Hepatocyte (in vitro differentiated cells): ENCODE measurements at places on chromosomes 16 and 17. TPM values are rescaled to one million over a fixed set of nuclear protein-coding genes. Genes with fewer than 3 reads are reported as not detected.

Gene RGS9
- 3.3 and 6.0 TPM in 2 replicates for polyA plus RNA-seq

Gene CDYL2
- polyA plus RNA-seq = 7.4 and 9.2 TPM in 2 replicates

GRCh38 chr16:56266641-56267607 is 75.6 kb downstream of the GNAO1 start:
- H3K4me3 ChIP-seq = no peak overlapping the region
- no peaks in the 10 kb centered on the region for H3K27me3 ChIP-seq
- H3K4me1 ChIP-seq = peaks cover 18% of the 10 kb centered on the region
- DNase-seq = no peak
- H3K27ac ChIP-seq = no peak overlapping the region

GRCh38 chr16:17358846-17359245 is 111.9 kb downstream of the XYLT1 start:
- H3K4me1 ChIP-seq = peaks cover 8% of the 10 kb centered on the region
- H3K27me3 ChIP-seq = no peaks in the 10 kb centered on the region
- H3K27ac ChIP-seq = no peak overlapping the region
- no peak overlapping the region for H3K4me3 ChIP-seq
- no peak for DNase-seq
- H3K36me3 ChIP-seq = no peaks in the 10 kb centered on the region

DNA sequence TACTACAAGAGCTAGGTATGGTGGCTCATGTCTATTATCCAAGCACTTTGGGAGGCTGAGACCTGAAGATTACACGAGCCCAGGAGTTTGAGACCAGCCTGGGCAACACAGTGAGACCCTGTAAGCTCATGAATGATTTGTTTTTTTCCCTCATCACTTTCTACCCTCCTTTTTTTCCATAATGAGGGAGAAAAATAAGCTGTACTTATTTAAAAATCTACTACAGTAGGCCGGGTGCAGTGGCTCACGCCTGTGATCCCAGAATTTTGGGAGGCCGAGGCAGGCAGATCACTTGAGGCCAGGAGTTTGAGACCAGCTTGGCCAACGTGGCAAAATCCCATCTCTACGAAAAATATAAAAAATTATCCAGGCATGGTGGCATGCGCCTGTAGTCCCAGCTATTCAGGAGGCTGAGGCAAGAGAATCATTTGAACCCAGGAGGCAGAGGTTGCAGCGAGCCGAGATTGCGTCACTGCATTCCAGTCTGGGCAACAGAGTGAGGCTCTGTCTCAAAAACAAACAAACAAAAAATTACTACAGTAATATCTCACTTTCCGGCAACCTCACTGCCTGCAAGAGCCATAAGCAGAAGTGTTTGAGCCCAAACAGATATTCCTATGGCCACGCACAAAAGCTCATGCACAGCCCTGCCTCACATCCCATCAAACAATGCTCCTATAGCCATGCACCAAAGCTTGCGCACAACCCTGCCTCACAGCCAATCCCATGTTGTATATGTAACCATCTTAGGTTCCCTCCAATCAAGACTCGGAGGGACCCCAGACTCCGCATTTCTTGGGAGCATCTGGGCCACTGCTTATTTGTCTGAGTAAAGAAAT is 37.4 kb downstream of the TK2 start:
- DNase-seq = no peak
- H3K36me3 ChIP-seq = no peaks in the 10 kb centered on the region
- H3K27me3 ChIP-seq = no peaks in the 10 kb centered on the region
- H3K4me3 ChIP-seq = no peak overlapping the region
- peaks cover 11% of the 10 kb centered on the region for H3K4me1 ChIP-seq
- H3K27ac ChIP-seq = peak overlapping the region; percentile 55

DNA sequence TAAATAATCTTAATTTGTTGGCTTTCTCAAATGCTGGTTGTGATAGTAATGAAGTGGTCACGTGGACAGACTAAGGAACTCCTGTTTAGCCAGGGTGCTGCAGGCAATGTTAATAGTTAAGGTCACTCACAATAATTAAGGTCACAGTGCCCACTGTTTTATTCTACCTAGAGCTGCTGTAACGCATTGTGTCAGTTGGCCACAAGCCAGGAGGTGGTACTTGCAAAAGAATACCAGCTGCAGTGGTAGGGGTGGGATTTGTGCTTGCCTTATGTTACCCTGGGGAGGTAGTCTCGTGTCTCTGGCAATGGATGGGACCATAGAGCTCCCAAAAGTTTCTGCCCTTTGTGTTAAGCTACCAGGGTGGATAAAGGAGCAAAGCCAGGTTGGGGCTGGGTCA is 969.1 kb upstream of the CDH8 start:
- no peak overlapping the region for H3K4me3 ChIP-seq
- H3K4me1 ChIP-seq = no peaks in the 10 kb centered on the region
- no peak overlapping the region for H3K27ac ChIP-seq
- no peak for DNase-seq
- no peaks in the 10 kb centered on the region for H3K36me3 ChIP-seq

- peaks cover 10% of the 10 kb centered on the region for H3K4me1 ChIP-seq
- no peak overlapping the region for H3K27ac ChIP-seq
- no peaks in the 10 kb centered on the region for H3K27me3 ChIP-seq
- no peak overlapping the region for H3K4me3 ChIP-seq
These were observed 2.7 kb upstream of the ALDH3A1 start for GRCh38 chr17:19750835-19751234.

DNA sequence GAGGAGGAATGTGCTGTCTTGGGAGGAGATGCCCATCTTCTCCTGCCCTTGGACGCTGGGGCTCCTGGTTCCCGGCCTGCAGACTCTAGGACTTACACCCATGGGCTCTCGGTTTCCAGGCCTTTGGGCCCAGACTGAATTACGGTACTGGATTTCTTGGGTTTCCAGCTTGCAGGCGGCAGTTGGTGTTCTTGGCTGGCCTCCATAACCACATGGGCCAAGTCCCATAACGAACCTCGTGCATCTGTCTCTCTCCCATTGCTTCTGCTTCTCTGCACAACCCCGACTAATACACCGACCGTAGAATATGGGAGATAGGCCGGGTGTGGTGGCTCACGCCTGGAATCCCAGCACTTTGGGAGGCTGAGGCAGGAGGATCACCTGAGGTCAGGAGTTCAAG is 162.6 kb downstream of the SDK2 start:
- no peaks in the 10 kb centered on the region for H3K4me1 ChIP-seq
- no peak for DNase-seq
- peaks cover 21% of the 10 kb centered on the region for H3K27me3 ChIP-seq
- no peaks in the 10 kb centered on the region for H3K36me3 ChIP-seq

Gene RPRML
- polyA plus RNA-seq = not detected in 2 replicates

Gene NUDT7
- 15.9 and 16.7 TPM in 2 replicates for polyA plus RNA-seq

GRCh38 chr17:63435681-63436522 is 10.2 kb downstream of the CYB561 start:
- H3K4me1 ChIP-seq = peaks cover 29% of the 10 kb centered on the region
- DNase-seq = no peak
- H3K36me3 ChIP-seq = no peaks in the 10 kb centered on the region

Gene ABCA9
- polyA plus RNA-seq = 0.34 and 1.4 TPM in 2 replicates

- no peak overlapping the region for H3K27ac ChIP-seq
- H3K36me3 ChIP-seq = no peaks in the 10 kb centered on the region
- no peaks in the 10 kb centered on the region for H3K27me3 ChIP-seq
- no peak overlapping the region for H3K4me3 ChIP-seq
- H3K4me1 ChIP-seq = no peaks in the 10 kb centered on the region
These were observed 8.5 kb upstream of the SLC39A11 start for GRCh38 chr17:73101031-73101430.

Gene ESRP2
- 45.6 and 52.4 TPM in 2 replicates for polyA plus RNA-seq

- no peak overlapping the region for H3K27ac ChIP-seq
- H3K4me1 ChIP-seq = peaks cover 29% of the 10 kb centered on the region
- H3K4me3 ChIP-seq = no peak overlapping the region
- DNase-seq = no peak
These were observed 950 bp upstream of the MYO1C start for GRCh38 chr17:1493291-1493980.

- peaks cover 35% of the 10 kb centered on the region for H3K4me1 ChIP-seq
- no peaks in the 10 kb centered on the region for H3K27me3 ChIP-seq
- no peak overlapping the region for H3K27ac ChIP-seq
- H3K36me3 ChIP-seq = no peaks in the 10 kb centered on the region
- H3K4me3 ChIP-seq = no peak overlapping the region
These were observed 75.2 kb downstream of the N4BP1 start for GRCh38 chr16:48534601-48535340.

GRCh38 chr16:68752602-68753001 is 15.5 kb downstream of the CDH1 start:
- H3K27ac ChIP-seq = peak overlapping the region; percentile 89
- no peaks in the 10 kb centered on the region for H3K36me3 ChIP-seq
- H3K4me1 ChIP-seq = peaks cover 47% of the 10 kb centered on the region
- no peaks in the 10 kb centered on the region for H3K27me3 ChIP-seq
- no peak overlapping the region for H3K4me3 ChIP-seq

Gene CLDN9
- 8.9 and 9.0 TPM in 2 replicates for polyA plus RNA-seq

GRCh38 chr16:89045181-89045815 is 48.4 kb upstream of the ACSF3 start:
- H3K36me3 ChIP-seq = no peaks in the 10 kb centered on the region
- H3K27me3 ChIP-seq = no peaks in the 10 kb centered on the region
- no peaks in the 10 kb centered on the region for H3K4me1 ChIP-seq
- no peak overlapping the region for H3K27ac ChIP-seq

GRCh38 chr16:84985079-84986065 is 26.0 kb downstream of the ZDHHC7 start:
- DNase-seq = no peak
- H3K36me3 ChIP-seq = no peaks in the 10 kb centered on the region
- H3K27ac ChIP-seq = peak overlapping the region; percentile 28
- H3K27me3 ChIP-seq = no peaks in the 10 kb centered on the region

DNA sequence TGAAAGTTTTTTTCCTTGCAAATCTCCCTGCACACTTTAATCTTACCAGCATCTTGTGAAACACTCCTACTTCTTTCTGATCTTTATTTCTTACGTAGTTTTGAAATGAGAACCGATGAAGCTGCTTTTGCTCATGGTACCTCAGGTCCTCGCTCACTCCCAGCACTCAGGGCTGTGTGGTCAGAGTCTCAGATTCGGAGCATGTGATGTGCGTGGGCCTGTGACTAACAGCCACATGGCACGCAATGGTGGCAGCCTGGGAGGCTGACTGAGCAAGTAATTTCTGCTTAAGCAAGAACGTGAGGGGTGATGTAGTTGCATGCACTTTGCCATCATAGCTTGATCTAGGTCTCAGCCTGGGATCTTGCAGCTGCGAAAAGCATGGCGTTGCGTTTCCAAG is 624.3 kb downstream of the MAF start:
- DNase-seq = no peak
- H3K4me3 ChIP-seq = no peak overlapping the region
- H3K27me3 ChIP-seq = no peaks in the 10 kb centered on the region
- no peaks in the 10 kb centered on the region for H3K36me3 ChIP-seq

Gene KCNJ18
- polyA plus RNA-seq = not detected in 2 replicates

- peaks cover 33% of the 10 kb centered on the region for H3K4me1 ChIP-seq
- H3K27ac ChIP-seq = peak overlapping the region; percentile 93
- no peaks in the 10 kb centered on the region for H3K27me3 ChIP-seq
- no peak overlapping the region for H3K4me3 ChIP-seq
- no peak for DNase-seq
- no peaks in the 10 kb centered on the region for H3K36me3 ChIP-seq
These were observed 58.9 kb upstream of the ARHGAP44 start for GRCh38 chr17:12730421-12730820.

- H3K4me1 ChIP-seq = no peaks in the 10 kb centered on the region
- H3K4me3 ChIP-seq = no peak overlapping the region
- no peaks in the 10 kb centered on the region for H3K27me3 ChIP-seq
- no peak overlapping the region for H3K27ac ChIP-seq
- DNase-seq = no peak
- no peaks in the 10 kb centered on the region for H3K36me3 ChIP-seq
These were observed 1.2 kb upstream of the CES1 start for GRCh38 chr16:55834049-55834448.

- peaks cover 28% of the 10 kb centered on the region for H3K4me1 ChIP-seq
- no peak overlapping the region for H3K27ac ChIP-seq
- no peak for DNase-seq
These were observed 26.2 kb downstream of the TRIM16 start for GRCh38 chr17:15657868-15658267.

DNA sequence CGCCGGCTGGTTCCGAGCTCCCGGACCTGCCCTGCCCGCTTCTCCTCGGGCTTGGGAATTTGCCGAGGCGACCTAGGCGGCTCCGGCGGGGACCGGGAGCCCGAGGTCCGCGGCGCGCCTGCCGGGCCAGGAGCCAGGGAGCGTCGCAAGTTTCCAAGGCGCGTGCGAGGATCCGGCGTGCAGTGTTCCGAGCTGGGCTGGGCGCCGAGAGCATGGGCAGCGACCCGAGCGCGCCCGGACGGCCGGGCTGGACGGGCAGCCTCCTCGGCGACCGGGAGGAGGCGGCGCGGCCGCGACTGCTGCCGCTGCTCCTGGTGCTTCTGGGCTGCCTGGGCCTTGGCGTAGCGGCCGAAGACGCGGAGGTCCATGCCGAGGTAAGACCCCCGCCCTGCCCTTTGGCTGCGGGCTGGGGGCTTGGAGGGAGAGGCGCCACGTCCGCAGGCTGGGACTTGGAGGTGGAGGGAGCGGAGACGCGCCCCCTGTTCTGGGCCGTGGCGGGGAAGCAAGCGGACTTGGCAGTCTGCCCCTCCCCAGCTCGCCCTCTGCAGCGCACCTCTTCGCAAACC is 668 bp downstream of the MMP15 start:
- peak overlapping the region; percentile 76 for H3K4me3 ChIP-seq
- peaks cover 26% of the 10 kb centered on the region for H3K4me1 ChIP-seq
- H3K36me3 ChIP-seq = no peaks in the 10 kb centered on the region
- peak; percentile 65 for DNase-seq
- H3K27me3 ChIP-seq = no peaks in the 10 kb centered on the region

Gene ABCC11
- 0.27 and 0.50 TPM in 2 replicates for polyA plus RNA-seq

DNA sequence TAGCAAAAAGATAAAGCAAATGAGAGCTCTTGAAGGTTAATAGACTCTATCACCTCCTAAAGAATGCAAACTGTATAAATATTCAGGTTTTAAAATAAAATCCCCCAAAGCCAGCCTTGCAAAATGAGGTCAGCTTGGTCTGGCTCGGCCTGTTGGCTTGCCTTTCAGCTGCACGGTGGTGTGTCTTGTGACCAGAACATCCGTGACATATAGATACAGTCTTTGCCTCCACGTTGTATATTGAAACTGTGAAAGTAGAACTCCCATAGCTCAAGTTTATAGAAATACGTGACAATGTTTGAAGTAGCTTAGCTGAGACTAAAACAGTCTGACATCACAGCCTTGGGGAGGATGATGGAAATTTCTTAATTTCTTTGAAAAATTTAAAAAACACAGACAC is 236.6 kb upstream of the MYOCD start:
- H3K4me1 ChIP-seq = no peaks in the 10 kb centered on the region
- no peak for DNase-seq
- no peak overlapping the region for H3K27ac ChIP-seq
- H3K4me3 ChIP-seq = no peak overlapping the region
- no peaks in the 10 kb centered on the region for H3K36me3 ChIP-seq

DNA sequence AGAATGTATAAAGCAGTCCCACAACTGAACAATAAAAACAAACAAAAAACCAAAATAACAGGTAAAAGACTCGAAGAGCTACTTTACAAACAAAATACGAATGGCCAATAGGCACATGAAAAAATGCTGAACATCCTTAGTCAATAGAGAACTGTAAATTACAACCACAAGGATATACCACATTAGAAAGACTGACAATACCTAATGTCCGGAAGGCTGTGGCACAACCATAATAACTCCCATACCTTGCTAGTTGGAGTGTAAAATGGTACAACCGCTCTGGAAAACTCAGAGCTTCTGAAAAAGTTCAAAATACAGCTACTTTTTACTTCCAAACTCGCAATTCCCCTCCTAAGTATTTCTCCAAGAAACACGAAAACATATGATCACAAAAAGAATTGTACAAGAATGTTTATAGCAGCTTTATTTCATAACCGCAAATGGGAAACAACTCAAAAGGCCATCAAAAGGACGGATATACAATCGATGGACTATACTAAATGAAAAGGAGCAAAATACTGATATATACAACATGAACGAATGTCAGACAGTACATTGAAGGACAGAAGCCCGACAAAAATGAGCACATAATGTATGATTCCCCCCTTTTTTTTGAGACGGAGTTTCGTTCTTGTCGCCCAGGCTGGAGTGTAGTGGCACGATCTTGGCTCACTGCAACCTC is 2.3 kb downstream of the TP53 start:
- no peaks in the 10 kb centered on the region for H3K27me3 ChIP-seq
- peak overlapping the region; percentile 99 for H3K27ac ChIP-seq
- no peak for DNase-seq
